Stimulated activated naive CD8-positive, alpha-beta T cell treated with anti-CD3 and anti-CD28 coated beads, Interleukin-15, Interleukin-2, amounts not matched to agents 100 U/mL and 50 U/mL, for 24 hours (primary cell): ENCODE measurements at places on chromosomes 13 and 19.

DNA sequence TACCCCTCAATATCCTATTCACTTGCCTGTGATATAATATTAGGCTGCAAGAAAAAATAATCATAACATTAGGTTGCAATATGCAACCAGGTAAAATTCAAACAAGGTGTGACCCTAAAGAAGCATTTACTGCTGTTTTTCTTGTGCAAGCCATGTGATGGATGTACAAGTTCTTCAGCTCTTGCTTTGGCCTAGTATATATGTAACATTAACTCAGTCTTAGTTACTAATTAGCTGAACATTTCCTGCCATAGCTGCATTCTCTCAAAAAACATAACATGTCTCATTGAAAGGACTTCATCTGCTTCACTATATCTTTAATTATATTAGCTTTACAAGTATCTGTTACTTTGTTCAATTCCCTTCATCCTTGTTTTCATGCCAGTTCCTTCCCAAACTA lies 406.8 kb upstream of the HTR2A start:
- no peak for DNase-seq

GRCh38 chr19:48665786-48666185 lies 7.0 kb downstream of the NTN5 start:
- DNase-seq: no peak

DNA sequence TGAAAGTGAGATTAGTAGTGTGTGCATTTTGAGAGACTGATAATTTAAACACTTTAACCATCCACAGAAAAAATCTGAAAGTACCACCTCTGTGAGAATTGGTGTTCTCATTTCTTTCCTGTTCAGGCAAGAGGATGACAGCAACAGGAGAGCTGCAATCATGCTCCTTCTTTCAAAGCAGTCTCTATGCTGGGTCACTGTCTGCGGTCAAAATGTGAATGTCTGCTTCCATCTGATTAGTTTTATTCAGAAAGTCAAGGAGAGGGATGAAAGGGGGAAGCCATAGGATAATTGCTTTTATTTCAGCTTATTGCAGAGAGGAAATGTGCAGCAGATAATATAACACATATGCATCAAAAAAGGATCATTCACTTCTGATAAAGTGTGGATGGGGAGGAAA lies 314.0 kb upstream of the GPC6 start:
- DNase-seq: no peak

GRCh38 chr13:42997381-42997780 lies 5.3 kb upstream of the EPSTI1 start:
- DNase-seq: no peak

DNA sequence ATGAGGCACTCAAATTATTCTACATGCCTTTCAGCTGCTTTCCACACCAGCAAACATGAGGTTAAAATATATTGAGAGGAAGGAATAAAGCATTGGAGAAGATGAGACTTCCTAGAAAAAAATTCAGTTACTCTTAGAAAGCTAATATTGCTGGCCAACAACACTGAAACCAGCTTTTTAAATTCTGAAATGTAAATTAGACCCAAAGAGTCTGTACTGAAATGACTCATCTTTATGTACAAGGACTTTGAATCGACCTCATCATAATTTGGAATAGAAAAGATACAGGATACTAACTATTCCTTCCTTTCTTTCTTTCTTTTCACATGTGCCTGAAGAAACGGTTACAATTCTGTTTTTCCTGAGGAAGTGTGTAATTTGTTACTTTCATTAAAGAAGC lies 6.5 kb upstream of the HSPH1 start:
- no peak for DNase-seq

DNA sequence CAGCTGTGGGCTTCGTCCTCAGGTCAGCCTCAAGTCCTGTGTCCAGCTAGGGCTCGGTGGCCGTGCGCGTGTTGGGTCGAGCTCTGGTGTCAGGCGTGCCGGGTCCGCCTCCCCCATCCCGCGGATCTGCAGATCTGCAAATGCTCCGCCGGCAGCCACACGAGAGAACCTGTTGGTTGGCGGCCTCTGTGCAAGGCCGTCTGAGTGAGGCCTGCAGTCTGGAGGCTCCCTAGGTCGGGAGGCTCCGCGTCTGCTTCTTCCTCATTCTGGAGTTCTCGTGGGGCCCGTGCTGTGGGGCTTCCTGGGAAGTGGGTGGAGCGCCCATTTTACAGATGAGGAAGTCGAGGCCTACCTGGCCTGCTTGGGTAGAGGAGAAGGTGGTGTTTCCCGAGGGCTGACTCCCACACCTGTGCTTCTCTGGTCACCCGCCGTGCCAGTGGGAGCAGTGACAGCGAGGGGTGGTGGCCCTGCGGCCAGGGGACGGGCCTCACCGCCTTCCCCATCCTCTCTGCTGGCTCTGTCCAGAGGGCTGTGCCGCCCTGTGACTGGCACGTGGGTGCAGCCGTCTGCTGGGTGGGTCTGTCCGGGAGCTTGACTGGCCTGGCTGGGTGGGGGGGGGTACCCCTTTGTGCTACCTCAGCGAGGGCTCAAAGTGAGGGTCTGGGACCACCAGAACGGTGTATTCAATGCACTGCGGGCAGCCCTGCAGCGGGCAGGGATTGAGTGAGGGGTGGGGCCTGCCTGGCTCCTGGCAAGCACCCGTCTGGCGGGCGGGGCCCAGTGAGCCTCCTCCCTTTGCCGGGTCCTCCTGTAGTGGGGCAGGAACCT lies 3.3 kb downstream of the CSNK1G2 start:
- DNase-seq: no peak

DNA sequence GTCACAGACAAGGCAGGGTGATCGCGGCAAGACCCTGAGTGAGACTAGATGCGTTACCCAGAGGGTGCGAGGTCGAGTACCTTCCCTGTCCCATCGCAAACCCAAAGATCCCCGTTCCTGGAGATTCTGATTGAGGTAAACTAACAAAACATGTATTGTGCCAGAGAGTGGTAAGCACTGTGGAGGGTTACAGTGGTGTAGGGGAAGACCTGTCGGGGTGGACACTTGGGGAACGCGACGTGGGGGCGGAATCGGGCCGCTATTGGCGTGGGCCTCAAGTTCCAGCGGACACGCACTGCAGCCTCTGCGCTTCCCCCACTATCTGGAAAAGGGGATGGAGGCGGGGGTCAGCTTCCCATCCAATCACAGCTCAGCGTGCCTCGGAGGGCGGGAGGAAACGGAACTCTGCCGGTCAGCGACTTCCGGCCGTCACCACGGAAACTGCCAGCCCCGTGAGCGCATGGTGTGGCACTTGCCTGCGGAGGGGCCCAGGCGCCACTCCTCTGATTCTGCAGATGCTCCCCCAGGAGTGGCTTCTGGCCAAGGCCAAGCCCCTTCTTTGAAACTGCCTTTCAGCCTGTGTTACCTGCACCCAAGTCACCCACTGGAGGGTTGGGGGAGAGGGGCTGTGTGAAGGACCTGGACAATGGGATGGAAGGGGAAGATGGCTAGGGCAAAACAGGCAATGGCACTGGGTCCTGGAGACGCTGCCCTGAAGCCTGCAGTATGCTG lies 1.0 kb upstream of the UBE2M start:
- DNase-seq: peak; percentile 89

DNA sequence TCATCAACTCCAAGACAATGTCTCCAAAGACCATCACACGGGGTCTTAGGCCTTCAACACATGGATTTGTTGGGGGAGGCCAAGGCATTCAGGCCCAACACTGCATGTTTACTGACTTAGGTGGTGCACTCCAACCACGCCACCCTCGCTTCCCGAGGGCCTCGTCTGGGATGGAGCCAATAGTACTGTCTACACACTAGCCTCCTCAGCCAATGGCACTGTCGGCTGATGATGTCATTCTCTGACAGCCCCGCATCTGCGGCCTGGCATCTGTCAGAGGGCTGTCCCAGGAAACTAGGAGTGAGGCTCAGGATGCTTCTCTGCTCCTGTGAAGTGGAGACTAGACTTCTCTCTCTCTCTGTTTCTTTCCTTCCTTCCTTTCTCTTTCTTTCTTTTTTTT lies 96.6 kb downstream of the TEX26 start:
- DNase-seq: no peak

DNA sequence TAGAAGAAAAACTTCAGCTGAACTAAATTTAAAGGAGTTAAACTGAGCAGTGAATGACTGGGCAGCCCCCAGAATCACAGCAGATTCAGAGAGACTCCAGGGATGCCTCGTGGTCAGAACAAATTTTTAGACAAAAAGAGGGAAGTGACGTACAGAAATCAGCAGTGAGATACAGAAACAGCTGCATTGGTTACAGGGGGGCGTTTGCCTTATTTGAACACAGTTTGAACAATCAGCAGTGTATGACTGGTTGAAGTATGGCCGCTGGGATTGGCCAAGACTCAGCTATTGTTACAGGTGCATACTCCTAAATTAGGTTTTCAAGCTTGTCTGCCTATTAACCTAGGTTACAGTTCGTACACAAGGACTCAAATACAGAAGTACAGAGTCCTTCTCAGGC lies 2.2 kb upstream of the SPRYD7 start:
- DNase-seq: no peak

DNA sequence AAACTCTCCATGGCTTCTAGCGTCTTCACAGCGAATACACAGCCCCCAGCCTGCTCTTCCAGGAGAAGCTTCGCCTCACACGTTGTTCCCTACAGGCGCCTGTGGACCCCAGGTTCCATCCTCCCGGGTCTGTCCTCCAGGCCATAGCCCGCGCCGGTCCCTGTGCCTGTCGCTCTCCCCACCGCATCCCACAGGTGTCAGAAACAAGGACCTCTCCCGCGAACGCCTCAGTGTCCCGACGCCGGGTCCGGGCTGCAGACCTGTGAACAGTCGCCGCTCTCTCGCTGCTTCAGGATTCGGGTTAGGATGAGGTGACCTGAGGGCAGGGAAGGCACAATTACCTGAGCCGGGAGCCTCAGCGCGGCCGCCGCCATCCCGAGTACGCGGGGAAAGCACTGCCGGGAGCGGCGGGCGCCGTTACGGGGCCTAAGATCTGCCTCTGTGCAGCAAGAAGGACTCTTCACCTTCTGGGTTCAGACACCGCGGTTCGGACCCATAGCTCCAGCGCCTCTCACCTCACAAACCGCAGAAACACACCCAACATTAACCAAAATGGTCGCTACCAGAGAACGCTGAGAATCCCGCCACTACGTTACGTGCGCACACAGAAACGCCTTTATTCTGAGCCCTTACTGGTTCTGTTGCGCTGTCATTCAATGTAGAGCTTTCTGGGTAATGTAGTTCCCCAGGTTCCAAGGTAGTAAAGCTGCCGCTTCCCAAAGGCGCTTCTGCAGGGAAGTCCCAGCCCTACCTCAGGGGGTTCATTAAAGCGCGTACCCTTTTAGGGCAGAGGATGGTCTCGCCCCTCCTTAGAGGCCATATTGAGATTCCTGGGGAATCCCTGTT lies at the start of gene ZNF418:
Gene ZNF418 (minus strand): TSS at position 583 of the 846 bp plus-strand sequence. CDS start 1,580 bp downstream, outside the sequence.
- peak; percentile 35 for DNase-seq

DNA sequence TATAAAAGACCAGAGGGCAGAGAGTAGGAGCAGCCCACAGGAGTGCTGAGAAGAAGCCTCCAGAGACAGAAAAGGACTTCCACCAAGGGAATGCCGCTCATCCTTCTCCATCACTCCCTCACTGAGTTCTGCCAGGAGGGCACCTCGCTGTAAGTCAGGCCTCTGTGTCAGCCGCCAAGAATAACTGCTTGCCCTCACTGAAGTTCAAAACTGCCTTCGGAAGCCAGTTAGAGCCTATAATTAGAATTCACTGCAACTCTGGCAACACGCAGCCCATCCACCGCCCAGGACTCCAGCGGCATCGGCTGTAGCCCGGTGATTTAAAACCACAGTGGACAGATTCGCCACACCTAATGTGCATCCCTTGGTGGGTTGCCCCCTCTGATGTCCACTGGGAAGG lies 281.8 kb upstream of the ZNF507 start:
- no peak for DNase-seq

- no peak for DNase-seq
Measured at GRCh38 chr19:15293781-15294491, 38.4 kb downstream of the BRD4 start.

DNA sequence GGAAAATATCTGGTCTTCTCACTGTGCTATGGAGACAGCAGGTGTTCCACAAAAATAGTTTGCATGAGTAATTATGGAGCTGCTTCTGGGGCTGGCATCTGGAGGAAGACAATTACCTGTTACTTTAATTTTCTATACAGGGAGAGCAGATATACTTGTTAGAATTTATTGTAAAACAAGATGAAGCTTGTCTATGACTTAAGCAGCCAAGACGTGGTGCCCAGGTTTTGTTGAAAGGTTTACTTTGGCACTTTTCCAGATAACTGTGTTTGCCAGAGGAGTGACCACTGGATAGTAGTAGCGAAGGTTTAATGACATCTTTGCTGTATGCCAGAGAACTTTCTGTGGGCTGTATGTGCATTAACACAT lies 134.5 kb upstream of the KL start:
- DNase-seq: no peak

DNA sequence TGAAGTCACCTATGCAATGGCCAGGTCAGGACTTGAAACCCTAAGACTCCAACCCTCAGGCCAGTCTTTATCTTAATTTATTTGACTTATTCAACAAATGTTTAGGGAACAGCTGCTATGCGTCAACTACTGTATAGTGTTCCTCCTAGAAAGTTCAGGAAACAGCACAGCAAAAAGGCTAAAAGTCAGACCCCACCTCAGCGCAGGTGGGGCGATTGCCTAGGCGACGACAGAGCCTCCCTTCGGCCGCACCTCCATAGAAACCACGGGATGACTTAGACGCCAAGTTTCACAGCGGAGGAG lies 502 bp downstream of the VRK3 start:
- no peak for DNase-seq

DNA sequence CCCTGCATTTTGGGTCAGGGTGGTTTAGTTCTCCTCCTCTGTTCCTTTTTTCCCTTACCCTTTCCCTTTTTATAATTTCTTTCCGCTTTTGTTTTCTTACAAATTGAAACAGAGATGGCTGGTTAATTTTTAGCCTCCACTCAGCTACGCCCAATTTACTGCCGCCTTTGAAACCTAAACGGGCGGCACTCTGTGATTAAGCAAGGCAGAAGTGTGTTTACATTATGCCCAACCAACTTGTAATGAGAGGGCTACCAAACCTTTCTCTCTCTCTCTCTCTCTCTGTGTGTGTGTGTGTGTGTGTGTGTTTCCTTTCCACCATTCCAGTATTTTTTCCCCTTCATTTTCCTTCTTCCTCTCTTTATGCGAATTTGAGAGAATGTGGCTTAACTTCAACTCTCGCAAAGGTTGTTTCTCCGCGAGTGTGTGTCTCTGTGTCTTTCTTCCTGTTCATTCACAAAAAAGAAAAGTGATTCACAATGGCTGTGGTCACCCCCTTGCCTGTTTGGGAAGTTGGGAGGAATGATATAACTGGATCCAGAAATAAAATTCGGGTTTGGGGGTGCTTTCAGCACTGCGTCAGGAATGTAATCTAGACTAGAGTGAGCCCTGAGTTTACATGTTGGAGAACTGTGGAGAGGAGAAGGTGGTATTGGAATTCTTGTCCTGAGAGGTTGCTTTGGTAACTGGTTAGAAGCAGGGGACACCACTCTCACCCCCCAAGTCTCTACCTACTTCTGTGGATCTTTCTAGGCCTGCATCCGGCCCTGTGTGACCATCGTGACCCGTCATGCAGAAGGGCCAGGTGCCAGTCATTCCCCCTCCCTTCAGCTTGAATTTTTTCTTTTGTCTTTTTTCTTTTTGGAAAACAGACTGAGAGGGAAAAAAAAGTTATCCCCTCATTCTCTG lies 31.4 kb downstream of the NFIX start:
- no peak for DNase-seq

- no peak for DNase-seq
Measured at GRCh38 chr13:110944121-110944967, 29.5 kb upstream of the ANKRD10 start.
